Inflammatory macrophage (primary cell): ENCODE measurements at places on chromosomes 3 and 15.

- DNase-seq, result no peak
These were observed 314.7 kb upstream of the CNTN4 start for GRCh38 chr3:1783995-1784394.

GRCh38 chr3:108516881-108517280 lies 6.5 kb upstream of the MYH15 start:
- no peak for DNase-seq

- DNase-seq, result no peak
These were observed 32.5 kb downstream of the TM4SF4 start for GRCh38 chr3:149506965-149507364.

DNA sequence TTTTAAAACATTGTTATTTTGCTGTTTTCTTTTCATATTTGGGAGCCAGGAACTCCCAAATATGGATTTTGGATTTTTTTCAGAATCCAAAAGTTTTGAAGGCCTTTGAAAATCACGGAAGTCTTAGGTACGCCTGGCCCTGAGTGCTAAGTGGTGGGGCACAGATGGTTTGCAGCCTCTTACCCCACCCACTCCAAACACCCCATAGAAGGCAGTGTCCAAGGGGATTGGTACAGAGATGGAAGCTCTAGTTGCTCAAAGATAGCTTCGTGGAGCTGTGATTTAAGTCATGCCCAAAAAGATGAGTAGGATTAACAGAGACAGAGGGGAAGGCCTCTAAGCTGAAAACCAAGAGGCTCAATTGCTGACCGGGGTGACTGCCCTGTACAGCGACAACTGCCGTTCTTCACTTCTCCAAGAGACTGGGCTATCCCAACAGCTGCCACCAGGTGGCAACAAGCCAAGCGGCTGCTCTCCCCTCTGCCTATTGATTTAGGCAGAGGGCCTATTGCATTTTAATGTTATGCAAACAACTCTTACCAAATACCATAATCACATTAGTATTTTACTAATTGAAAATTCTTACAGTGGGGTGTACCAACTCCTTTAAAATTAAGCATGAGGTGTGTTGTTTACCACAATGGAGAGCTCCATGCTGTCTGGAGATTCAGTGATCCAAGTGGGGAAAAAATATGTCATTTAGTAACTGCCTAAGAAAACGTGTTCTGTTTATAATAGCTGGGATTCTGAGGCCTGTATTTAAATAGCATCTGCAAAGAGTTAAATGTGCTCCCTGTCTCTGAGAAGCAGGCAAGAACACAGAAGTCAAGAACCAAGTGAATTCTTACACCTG lies 64.0 kb upstream of the C15orf61 start:
- peak; percentile 83 for DNase-seq

DNA sequence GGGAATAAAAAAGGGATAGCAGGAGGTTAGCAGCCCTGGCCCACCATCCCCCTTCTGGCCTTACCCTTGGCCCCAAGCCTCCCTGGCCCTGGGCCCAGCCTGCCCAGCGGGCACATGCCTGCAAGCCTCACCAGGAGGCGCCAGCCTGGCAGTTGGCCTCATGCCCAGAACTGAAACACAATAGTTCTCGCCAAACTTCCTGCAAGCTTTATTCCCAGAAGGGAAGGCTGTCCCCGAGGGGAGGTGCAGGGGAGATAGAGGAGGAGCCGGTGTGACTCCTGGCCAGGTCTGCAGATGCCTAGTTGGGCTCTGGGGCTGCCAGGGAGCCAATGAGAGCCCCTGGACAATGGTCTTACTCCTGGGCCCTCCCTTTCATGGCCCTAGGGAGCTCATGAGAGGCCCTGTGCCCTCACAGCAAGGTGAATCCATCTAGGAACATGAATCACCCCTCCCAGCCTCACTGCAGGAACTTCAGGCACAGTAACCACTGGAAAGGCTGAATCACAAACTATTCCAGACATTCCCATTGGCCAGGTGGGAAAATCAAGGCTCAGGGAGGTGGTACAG lies 4.0 kb downstream of the CCDC33 start:
- DNase-seq, result no peak

- peak; percentile 24 for DNase-seq
These were observed 149.3 kb upstream of the CBLB start for GRCh38 chr3:106018102-106018501.

DNA sequence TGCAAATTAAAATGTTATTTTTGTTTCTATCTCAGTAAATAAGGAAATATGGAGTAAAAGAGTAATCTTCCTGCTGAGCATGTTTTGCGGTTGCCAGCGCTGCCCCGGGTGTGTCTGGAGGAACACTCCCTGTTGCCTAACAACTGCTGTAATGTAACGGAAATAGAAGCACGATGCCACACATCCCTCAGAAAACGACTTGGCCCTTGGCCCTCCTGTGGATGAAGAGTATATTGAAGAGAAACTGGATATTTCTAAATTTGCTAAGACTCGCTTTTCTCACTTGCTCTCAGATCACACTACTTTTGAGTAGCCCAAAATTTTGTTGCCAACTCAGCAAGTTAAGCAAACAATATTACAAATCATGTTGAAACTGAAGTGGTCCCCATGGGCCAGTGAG lies 18.9 kb downstream of the CX3CR1 start:
- peak; percentile 97 for DNase-seq

DNA sequence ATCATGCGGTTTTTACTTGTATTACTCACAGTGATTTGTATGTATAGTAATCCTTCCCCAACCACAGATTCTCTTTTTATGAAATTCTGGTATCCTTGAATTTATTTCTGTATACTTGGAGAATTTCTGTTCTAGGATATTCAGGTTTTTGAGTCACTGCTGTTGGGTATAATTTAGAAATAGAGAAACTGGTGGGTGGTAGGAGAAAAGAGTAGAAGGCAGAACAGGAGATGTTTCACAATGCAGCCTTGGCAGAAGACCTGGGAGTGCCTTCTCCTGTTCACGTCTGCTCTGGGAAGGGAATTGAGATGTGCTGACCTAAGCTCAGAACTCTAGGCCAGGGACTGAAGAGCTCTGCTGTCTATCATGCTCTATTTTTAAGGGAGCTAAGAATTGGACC lies 193.6 kb downstream of the EPHB1 start:
- no peak for DNase-seq

GRCh38 chr3:136021803-136022202 lies 56.3 kb downstream of the PPP2R3A start:
- no peak for DNase-seq

DNA sequence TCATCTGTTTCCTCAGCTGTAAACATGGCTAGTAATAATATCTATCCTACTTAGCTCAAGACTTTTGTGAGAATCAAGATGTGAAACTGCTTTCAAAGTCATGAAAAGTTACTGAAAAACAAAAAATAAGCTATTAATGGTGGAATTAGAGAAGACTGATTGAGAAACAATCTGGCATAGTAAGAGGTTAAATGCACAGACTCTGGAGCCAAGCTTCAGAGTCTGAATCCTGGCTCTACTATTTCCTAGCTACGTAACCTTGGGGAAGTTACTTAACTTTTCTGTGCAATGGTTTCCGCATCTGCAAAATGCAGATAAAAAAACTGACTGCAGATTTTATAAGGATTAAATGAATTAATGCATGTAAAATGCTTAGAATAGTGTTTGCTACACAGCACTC lies 28.8 kb downstream of the LRRFIP2 start:
- peak; percentile 84 for DNase-seq

DNA sequence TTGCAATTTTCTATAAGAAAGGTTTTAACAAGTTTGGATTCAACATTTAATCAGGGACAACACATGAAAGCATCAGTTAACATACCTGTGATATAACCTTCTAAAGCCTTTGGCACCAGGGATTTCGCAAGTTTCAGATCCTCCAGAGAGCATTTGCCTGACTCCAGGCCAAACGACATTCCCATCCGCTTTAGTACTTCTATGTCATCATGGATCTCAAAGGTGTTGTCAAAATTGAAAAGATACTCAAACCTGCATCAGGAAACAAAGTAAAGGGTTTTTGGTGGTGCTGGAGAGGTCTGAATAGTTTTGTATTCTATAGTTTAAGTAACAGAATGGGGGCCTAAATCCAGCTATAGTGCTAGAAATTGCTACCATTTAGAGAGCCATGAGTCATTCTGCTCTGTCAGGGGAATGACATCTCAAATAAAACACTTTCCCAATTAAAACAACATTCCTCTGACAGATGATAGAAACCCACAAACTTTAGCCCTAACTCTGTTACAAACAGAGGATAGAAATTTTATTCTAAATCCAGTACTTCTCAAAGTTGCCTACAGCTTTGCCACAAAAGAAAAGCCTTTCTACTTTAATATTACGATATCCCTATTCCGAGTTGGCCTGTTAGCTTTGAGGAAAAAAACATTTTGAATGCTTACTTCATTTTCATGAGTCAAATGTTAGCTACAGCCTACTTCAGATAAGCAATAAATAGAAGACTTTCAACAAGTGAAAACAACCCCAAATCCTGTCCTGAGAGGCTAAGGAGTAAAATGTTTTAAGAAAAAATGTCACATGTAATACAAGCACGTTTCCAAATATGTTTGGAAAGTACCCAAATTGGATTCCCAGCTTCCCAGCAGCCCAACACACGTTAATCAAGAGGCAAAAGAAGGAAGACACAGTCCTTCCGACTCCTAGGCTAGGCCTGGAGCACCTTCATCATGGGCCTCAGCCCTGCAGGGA lies 83.4 kb downstream of the ATP1B3 start:
- DNase-seq, result no peak

DNA sequence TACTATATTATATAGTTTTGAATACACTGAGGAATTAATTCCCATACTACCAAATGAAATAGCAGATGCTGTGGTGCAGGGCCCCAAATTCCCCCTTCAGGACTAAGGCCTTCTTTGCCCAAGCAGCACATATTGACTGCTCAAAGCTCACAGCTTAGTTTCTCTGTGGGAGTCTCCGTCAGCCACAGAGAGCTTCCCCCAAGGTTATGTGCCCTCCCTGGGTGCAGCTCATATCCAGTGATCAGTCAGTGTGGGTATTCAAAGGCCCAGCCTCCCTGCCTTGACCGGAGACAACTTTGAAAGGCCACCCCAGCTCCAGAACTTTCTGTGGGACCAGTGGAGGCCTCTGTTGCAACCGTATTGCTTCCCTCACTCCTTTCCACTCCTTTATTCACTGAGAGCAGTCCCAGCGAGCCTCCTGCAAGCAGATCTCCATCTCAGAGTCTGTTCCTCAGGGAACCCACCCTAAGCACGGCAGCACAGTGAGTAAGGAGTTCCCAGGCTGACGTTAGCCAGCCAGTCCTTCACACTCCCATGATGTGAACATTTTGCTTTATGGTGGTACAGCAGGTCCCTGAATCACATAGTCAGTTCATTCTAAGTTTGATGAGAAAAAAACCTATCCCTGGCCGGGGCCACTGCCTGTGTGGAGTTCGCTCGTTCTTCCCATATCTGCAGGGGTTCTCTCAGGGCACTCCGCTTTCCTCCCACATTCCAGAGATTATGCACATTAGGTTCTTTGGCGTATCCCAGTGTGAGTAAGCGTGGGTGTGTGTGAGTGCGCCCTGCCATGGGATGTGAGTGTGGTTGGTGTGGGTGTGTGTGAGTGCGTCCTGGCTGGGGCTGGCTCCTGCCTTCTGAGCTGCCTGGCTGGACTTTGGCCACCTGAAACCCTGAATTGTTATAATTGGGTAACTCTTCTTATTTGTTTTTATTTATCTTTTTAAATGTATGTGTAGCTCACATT lies 64.4 kb upstream of the PPARG start:
- peak; percentile 9 for DNase-seq

GRCh38 chr3:33488683-33489082 lies 48.5 kb upstream of the UBP1 start:
- no peak for DNase-seq

DNA sequence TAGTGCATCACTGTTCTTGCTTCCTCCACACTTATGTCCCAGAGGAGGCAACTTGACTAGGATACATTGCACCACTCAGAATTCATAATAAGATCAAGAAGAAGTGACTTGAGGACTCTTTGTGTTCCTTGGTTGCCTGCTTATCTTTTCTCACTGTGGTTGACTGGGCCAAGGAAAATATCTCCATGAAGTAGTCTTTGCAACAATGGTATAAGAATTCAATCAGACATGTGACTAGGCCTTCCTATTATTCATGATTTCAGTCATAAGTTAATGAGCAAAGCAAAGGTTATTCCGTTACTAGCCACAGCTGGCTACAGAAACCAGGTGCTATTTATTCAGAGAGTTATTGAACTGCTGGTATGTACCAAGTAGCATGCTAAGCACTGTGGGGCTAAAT lies 359.3 kb downstream of the RORA start:
- DNase-seq, result no peak

DNA sequence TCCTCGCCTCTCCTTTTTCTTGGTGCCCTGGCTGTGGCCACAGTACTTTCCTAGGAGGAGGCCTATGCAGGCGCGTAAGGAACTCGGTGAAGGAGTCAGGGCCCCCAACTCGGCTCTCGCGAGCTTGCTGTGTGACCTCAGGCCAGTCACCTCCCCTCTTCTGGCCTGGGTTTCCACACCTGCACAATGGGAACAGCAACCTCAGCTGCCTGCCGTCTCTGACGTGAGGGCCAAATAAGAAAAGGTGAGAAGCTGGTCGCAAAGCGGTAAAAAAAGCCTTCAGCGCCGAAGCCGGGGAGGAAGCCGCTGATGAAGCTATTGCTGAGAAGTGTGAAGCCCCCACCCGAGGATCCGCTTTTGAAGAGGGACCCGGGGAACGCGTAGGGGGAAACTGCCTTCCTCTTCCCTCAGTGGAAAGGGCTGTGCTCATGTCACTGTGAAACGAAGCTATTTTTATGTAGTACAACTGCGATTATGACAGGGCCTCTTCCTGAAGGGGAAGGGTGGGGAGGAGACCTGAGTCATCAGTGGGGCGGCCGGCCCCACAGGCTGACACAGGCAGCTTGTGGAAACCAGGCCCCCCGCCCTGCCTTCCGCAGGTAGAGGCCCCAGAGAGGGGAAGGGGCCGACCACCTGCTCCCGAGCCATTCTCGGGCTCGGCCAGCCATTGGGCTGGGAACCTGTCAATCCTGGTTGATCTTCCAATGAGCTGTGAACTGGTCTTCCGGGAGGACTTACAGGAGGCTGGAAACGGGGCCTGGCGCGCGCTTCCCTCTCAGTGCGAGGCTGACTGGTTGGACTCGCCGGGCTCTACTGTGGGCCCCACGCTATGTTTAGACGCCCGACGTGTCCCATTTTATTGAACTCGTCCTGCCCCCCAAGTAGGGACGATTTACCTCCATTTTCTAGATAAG lies 18.0 kb upstream of the ANKDD1A start:
- DNase-seq, result peak; percentile 99

- no peak for DNase-seq
These were observed 7.2 kb downstream of the SUSD5 start for GRCh38 chr3:33211444-33211843.
